ENCODE measurements at places on chromosomes 4 and X.

- DNase-seq, result no peak
Measured at GRCh38 chrX:140034916-140035315, 69.6 kb upstream of the CXorf66 start.

GRCh38 chr4:3485011-3485791 is 22.1 kb downstream of the DOK7 start:
- no peak for DNase-seq

GRCh38 chrX:15435836-15436619 is 51.8 kb upstream of the VEGFD start:
- DNase-seq, result no peak

DNA sequence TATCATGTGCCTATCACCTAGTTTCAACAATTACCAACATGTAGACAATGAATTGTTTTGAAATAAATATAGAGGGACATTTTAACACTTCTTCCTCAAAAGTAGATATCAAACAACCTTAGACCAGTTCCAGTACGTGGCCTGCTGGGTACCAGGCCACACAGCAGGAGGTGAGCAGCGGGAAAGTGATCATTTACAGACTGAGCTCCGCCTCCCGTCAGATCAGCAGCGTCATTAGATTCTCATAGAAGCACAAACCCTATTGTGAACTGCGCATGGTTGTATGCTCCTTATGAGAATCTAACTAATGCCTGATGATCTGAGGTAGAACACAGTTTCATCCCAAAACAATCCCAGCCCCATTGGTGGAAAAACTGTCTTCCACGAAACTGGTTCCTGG is 6.5 kb downstream of the BBS7 start:
- DNase-seq, result no peak

DNA sequence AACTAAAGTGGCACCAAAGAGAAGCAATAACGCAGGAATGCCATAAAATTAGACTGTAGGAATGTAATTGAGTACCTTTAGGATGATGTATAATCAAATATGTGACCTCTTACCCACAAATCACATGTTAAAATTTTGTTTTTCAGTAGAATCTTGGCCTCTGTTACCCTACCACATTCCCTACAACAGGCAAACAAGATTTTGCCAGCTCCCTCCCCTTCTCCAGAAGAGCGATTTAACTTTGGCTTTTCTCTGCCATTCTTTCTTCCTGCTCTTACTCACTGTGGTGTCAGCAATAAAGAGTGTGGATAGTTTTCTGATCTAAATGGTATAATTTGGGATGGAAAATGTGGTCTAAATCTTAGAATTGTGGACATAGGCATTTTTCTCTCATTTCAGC is 57.2 kb downstream of the TRIM2 start:
- no peak for DNase-seq

DNA sequence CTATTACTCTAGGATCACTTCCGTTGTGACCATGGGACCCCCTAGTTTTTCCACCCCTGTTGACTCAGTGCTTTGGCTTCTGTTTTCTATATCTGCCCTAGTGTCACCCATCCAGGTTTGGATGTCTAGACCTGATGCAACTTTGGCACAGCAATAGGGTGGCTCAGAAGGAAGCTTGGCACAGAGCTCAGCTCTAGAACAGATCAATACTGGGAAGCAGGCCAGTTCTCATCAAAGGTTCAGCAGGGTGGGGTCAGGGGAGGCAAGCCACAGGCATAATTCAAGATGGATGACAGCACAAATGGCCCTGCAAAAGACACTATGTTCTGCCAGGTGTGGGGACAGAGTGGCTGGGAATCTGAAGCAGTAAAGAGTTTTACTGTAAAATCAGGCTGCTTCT is 74.2 kb upstream of the EGFL6 start:
- DNase-seq, result no peak

GRCh38 chrX:28626515-28626914 is 39.3 kb downstream of the IL1RAPL1 start:
- DNase-seq, result no peak

DNA sequence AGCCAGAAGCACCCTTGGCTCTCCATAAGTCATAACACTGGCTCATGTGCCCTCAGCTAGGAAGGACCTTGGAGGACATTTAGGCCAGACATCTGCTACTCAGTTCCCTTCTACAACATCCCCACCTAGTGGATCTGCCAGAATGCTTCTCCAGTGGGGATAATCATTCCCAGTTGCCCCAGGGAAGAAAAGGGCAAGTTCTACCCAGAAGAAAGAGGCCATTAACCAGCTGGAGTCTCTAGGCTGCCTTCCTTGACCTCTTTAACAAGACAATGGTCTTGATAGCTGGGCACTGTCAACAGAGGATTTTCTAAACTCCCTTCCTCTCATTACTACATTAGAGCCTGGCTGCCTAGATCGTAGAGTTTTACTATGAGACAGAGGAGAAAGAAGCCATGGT is 42.0 kb downstream of the LGI2 start:
- no peak for DNase-seq

GRCh38 chr4:53780736-53781400 is 189.6 kb upstream of the LNX1 start:
- DNase-seq, result no peak

- no peak for DNase-seq
Measured at GRCh38 chrX:31580227-31580626, 508.4 kb upstream of the FTHL17 start.

- no peak for DNase-seq
Measured at GRCh38 chrX:84865113-84865512, 138.6 kb upstream of the APOOL start.

- no peak for DNase-seq
Measured at GRCh38 chr4:159017323-159018026, 85.4 kb upstream of the RAPGEF2 start.

DNA sequence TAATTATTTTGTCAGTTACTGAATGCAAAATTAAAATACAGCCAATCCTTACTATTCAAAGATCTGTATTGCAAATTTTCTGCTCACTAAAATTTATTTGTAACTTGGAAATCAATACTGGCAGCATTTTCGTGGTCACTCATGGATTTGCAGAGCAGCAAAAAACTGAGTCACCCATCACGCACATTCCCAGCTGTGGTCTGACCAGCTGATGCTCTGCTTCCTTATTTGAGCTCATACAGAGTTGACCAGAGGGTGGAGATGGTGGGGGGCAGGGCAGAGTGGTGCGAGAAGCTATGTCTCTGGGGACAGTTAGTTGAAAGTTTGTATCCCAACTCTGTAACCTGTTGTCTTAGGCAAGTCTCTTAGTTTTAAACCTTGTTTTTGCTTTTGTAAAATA is 214.8 kb downstream of the SPCS3 start:
- DNase-seq, result no peak

GRCh38 chrX:17292111-17292527 is 82.9 kb upstream of the NHS start:
- no peak for DNase-seq

- DNase-seq, result no peak
Measured at GRCh38 chrX:49206543-49206942, 6.5 kb upstream of the SYP start.

DNA sequence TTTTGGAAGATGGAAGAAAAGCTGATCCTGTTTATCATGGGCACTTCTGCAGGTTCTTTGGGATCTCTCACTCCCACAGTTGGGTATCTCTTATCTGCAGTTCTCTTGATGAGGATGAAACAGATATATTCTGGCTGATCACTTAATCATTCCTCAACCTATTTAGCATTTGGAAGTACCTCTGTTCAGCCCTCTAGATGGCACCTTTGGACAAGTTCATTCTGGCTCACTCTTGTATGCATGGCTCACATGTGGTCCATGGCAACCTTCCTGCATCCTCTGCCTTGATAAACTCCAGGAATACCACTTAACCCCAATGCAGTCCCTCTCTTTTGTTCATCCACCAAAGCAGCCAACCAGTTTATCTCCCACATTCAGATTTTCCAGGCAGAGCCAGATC is 74.2 kb downstream of the SMARCA5 start:
- no peak for DNase-seq

DNA sequence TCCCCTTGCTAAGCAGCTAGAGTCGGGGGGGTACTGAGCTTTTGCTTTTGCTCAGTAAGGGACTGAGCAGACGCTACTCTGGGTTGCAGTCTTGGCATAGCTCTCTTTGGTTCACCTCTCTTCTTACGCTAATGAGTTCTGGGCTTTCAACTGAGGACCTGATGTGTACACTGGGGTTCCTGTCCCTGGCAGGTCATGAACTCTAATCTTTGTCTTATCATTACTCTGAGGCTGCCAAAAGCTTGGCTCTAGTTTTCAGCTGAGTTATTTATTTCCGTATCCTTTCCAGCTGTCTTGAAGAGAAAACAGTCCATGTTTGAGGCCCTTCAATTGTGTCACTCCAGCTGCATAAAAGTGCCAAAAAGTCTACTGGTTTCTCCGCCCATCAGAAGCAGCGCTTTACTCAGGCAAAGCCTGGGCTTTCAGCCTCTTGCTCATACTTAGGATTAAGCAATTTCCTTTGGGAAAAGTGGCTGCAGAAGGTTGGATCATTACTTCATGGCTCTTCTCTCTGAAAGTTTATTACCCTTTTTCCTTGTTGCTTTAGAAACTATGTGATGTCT is 121.0 kb upstream of the STOX2 start:
- DNase-seq, result no peak

- no peak for DNase-seq
Measured at GRCh38 chr4:2046031-2046961, 12.8 kb upstream of the NAT8L start.

- DNase-seq, result no peak
Measured at GRCh38 chr4:5809216-5809776, 83.6 kb downstream of the CRMP1 start.

DNA sequence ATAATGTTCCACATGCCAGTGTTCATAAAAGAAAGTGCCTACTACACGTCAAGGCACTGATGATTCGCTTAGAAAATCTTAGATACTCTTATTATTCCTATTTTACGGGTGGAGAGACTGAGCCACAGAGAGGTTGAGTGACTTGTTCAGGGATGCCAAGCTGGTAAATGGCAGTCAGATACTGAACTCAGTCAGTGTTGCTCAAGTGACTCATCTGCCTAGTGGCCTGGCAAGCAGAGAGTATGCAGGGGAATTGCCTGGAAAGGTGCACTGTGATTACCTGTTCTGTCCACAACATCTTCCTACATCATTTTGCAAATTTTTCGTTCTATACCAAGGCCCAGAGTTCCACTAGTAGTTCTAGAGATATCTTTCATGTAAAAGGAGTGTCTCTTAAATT is 68.4 kb downstream of the RAPGEF2 start:
- DNase-seq, result no peak

- DNase-seq, result no peak
Measured at GRCh38 chrX:1591863-1592469, 562 bp downstream of the AKAP17A start.

DNA sequence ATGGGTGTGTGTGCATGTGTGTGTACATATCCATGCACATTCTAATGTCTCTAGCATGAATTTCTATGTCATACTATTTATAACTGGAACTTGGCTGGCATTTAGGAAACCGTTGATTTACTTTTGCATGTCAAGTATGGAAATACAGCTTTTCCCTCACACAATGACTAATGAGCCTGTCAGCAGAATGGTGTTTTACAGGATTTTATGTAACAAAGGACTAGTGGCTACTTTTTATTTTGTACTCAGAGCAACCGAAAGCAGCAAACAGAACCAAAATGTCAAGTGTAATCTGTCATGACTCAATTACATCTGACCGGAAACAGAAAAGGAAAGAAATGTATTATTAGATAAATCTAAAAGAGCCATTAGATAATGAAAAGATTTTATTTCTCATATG is 1911.5 kb upstream of the AGA start:
- DNase-seq, result no peak

DNA sequence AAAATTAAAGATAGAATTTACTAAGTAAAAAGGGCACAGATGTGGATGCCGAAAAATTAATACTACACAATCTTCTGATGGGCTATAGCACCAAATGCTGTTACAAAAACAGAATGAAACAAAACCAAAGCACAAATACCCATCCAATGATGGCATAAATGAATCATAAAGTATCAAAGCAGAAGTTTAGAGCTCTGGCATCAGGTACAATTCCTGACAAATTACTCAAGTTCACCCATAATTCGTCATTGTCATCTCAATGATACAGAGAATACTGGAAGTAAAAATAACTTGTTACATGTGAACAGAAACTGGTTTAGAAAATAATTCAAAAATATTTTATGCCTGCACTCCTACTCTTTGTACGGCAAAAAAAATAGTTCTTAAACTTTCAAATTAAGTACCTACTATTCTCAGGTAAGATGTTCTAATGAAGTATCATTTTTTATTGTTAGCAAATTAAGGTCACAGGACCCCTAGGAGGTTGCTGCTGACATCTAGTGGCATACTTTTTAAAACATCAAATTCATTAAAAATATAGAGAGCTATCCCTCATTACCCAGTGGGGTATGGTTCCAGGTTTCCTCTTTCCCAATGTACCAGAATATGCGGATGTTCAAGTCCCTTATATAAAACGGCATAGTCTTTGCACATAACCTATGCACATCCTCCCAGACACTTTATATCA is 126.1 kb downstream of the INPP4B start:
- no peak for DNase-seq

DNA sequence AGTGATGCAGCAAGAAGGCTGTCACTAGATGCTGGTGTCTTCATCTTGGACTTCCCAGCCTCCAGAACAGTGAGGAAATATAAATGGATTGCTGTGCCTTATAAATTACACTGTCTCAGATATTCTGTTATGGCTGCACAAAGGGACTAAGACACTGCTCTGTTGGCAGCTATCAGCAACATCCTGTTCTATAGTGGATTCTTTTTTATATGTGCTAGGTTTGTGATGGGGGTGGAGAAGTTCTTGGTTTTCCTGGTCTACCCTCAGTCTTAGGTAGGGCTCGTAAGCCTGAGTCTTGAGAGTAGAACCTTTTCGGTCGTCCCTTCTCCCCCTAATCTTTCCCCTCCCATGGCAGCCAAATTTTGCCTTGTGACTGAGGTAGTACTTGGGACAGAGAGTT is 17.3 kb downstream of the STIM2 start:
- no peak for DNase-seq

GRCh38 chr4:112523008-112523721 is 7.2 kb upstream of the NEUROG2 start:
- no peak for DNase-seq

DNA sequence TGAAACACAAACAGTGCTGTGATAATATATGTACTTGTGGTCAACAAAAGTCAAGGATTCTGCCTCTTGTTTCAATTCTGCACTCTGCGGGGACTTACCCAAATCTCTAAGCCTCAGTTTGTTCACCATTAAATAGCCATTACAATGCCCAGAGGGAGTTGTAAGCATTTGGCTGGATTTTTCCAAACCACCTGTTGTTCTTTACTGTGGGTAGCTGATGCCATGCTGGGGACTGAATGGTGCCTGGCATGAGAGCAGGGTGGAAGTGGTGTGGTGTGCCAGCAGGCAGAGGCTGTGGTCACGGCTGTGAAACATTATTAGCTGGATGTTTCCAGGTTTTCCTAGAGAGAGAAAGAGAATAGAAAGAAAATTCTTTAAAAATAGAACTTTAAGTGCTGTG is 60.7 kb upstream of the PAK3 start:
- DNase-seq, result no peak

Measured in T-cell (primary cell).